ENCODE measurements at places on chromosomes 4 and X.

DNA sequence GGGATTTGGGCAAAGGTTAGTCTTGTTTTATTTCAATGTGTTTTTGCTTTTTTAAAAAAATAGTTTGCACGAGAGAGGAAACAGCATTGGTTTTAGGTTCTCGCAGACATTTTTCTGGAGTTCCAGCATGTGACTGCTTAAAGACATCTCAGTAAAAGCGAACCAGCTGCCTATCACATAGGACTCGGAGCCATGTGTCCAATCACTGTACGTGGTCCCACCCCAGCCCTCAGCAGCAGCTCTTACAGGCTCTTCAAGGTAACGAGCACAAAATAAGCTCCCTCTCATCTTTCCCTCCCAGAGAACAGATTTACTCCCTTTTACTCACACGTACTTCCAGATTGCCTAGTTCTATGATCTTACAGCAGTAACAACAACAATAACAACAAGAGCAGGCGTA, 68.7 kb downstream of the MCF2 start:
- DNase-seq: no peak

DNA sequence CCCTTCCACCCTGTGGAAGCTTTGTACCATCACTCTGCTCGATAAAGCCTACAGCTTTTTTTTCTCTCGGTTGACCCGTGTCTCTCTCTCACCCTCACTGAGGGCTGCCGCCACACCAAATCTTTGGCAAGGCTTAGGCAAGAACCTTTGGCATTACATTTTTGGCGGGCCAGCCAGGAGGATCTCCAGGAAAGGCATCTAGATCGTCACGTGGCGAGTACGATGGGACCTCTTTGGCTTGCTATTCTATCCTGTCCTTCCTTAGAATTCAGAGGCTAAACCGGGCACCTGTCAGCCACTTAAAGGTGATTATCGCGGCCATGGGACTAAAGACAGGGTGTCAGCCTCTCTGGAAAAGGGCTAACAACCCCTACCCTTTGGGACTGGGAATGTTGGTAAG, 96.2 kb downstream of the UGT2B28 start:
- DNase-seq: no peak

GRCh38 chrX:15233416-15234015, 36.4 kb downstream of the ASB9 start:
- DNase-seq: no peak

- DNase-seq: no peak
Observed at GRCh38 chr4:75343333-75343732, 170.9 kb downstream of the RCHY1 start.

- DNase-seq: peak; percentile 77
Observed at GRCh38 chrX:49186125-49187027, at the start of gene PRICKLE3. TSS of gene PRICKLE3 (minus strand) at chrX:49186373. CDS start at chrX:49186297, 76 bp downstream.

DNA sequence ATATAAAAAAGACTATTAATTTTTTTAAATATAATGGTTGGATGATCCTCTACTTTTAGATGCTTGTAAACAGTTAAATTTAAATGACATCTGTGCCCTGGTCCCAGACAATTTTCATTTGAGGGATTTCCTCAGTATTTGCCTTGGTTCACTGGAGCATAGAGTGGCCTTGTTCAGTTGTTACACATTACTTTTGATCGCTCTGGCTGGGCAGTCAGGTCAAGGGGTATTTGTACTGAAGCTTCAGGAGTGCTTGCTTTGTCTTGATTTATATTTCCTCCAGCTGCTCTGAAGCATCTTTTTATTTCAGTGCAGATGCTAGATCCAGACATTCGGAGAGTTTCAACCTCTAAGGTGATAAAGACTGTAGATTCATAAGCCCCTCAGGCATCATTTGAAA, 50.0 kb downstream of the COMMD8 start:
- DNase-seq: no peak

DNA sequence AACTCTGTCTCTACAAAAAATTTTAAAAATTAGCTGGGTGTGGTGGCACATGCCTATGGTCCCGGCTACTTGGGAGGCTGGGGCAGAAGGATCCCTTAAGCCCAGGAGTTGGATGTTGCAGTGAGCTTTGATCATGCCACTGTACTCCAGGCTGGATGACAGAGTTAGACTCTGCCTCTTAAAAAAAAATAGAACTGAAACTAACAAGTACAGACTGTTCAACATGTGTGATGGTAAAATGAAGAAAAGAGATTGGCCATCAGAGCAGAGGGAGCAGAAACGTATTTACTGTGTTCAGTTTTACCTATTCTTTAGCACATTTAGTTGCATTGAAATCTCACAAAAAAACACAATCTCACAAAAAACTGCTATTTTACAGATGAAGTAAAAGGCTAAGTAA, 77.9 kb upstream of the NAP1L5 start:
- DNase-seq: no peak

- DNase-seq: no peak
Observed at GRCh38 chr4:131052646-131053045, 1956.7 kb downstream of the C4orf33 start.

- peak; percentile 58 for DNase-seq
Observed at GRCh38 chr4:38519666-38520065, 144.3 kb upstream of the KLF3 start.

DNA sequence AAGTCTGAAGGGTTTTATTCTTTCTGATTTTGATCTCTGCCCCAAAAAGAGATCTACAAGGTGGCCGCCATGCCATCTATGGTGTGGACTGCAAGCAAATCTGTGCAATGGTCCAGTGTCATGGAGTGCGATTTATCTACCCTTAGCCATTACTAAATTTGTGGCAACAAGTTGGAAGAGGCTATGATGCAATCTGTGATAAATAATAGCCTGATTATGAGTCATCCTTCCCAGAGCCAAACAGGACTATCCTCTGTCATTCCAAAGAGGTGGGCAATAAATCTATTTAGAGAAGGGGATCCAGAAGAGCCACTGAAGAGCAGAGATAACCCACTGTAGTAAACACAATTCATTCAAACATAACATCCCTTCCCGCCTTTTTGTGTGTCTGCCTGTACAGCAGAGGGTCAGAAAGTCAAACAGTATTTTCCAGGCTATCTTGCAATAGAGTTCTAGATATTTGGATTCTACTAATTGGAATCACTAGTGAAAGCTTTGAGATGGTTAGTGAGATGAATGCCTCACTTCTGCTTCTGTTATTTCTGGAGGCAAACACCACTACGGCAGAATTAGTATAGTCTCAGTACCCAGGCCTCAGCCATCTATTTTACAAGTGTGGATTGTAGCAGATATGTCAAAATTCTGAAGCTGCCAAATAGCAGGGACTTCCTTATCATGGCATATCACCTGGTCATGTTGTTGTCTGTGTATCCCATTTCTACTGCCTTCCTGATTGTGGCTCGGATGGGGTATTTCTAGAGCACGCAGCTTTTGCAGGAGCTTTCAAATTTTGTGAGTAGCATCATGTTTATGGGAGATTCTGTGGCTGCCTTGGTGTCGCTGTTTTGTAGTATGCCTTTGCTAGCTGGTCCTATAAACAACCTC, 192.0 kb downstream of the SMIM20 start:
- DNase-seq: no peak

DNA sequence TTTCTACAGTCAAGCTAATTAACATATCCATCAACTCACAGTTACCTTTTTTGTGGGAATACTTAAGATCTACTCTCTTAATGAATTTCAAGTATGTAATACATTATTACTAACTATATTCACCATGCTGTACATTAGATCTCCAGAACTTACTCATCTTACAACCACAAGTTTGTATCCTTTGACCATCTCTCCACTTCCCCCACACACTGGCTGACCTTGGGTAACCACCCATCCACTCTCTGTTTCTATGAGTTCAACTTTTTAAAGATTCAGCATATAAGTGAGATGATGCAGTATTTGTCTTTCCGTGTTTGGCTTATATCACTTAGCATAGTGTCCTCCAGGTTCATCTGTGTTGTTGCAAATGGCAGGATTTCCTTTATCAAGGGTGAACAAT, 30.5 kb upstream of the MAGED1 start:
- DNase-seq: no peak

DNA sequence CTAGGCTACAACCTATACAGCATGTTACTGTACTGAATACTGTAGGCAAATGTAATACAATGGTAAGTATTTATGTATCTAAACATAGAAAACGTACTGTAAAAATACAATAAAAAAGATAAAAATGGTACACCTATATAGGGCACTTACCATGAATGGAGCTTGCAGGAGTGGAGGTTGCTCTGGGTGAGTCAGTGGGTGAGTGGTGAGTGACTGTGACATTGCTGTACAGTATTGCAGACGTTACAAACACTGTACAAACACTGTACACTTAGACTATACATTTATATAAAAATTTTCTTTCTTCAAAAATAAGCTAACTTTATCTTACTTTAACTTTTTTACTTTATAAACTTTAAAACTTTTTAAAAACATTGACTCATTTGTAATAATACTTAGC, 190.3 kb upstream of the NR3C2 start:
- DNase-seq: no peak

GRCh38 chr4:52957220-52957686, 95.1 kb downstream of the RASL11B start:
- DNase-seq: no peak

DNA sequence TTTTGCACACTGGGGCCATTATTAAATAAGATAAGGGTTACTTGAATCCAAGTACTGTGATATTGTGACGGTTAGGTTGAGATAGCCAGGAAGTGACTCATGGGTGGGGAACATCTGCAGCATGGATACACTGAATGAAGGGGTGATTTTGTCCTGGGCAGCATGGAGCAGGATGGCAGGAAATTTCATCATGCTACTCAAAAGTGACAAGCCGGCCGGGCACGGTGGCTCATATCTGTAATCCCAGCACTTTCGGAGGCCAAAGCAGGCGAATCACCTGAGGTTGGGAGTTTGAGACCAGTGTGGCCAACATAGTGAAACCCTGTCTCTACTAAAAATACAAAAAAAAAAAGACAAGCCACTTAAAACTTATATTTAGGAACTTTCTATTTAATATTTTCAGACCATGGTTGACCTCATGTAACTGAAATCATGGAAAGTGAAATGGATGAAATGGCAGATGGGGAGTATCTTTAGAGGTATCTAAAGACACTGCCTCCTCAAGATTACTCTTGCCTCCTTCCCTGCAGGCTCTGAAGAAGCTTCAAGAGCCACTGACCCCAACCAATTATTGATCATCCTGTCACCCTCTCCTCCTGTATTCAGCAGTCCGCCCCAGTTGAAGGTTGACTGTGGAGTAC, 3.9 kb upstream of the TRIM60 start:
- DNase-seq: no peak

GRCh38 chr4:73607375-73608033, 12.7 kb downstream of the RASSF6 start:
- DNase-seq: no peak

- no peak for DNase-seq
Observed at GRCh38 chr4:70666369-70666768, at the start of gene JCHAIN. TSS of gene JCHAIN (minus strand) at chr4:70666508. CDS start at chr4:70666490, 18 bp downstream.

GRCh38 chrX:150715184-150715583, 22.0 kb downstream of the MTMR1 start:
- DNase-seq: no peak

GRCh38 chr4:2046031-2046961, 12.8 kb upstream of the NAT8L start:
- no peak for DNase-seq

DNA sequence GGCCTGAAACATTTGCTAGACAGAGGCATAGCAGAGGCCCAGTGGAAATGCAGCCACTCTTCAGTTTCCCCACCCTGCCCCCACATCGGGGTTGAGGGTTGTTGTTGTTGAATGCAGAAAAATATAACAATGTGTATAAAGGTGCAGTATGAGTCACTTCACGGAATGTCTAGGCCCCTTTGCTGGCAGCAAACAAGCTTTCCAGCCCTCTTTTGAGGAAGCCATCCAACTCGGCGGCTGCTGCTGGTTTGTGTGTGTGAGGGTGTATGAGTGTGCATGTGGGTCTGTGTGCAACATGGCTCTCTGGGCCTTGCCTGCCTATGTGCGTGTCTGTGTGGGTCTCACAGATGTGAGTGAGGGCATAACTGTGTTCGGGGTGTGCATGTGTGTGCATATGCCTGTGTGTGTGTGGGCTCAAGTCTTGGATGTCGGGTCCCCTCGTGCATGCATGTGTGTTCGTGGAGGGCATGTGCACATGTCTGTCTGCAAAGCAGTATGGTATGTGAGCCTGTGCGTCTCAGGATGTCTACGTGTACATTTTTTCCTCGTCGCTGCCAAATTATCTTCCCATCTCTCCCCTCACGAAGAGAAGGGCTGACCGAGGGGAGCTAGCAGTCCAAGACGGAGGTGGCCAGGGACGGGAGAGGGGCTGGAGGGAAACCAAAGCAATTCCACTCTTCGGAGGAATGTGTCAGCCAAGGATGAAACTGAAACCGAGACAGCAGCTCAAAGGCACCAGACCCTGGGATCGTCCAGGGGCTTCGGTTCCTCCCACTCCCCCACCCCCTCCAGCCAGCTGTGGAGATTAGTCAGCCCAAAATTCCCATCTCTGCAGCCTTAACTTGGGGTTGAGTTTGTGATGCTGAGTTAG, 8.4 kb upstream of the ELF4 start:
- DNase-seq: peak; percentile 9

GRCh38 chrX:41153957-41154356, 68.7 kb downstream of the USP9X start:
- DNase-seq: no peak

DNA sequence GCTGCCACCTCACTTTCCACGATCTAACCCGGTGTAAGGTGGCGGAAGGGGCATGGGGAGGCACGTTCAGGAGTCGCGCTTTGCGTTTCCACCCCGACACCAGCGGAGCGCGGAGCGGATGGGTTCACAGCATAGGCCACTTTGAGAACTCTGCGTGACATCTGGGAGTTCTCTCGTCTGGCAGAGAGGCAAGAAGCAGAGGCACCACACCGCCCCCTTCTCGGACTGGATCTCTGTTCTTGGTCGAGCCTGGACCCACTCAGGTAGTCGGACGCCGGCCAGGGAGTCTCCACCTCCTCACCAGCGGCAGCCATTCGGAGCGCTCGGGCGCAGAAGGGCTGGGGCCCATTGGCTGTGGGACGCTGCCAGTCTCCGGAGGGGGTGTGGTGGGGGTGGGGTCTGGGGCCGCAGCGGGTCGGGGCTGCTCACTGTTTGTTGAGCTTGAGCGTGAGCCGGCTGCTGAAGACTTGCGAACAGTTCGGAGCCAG, at the start of gene DACH2:
Gene DACH2, plus strand, starts transcription at position 428 of the 488 bp plus-strand sequence.
- DNase-seq: no peak

GRCh38 chr4:30743897-30744296, 23.7 kb downstream of the PCDH7 start:
- DNase-seq: no peak

- no peak for DNase-seq
Observed at GRCh38 chr4:183287309-183287659, 32.8 kb downstream of the CLDN22 start.

DNA sequence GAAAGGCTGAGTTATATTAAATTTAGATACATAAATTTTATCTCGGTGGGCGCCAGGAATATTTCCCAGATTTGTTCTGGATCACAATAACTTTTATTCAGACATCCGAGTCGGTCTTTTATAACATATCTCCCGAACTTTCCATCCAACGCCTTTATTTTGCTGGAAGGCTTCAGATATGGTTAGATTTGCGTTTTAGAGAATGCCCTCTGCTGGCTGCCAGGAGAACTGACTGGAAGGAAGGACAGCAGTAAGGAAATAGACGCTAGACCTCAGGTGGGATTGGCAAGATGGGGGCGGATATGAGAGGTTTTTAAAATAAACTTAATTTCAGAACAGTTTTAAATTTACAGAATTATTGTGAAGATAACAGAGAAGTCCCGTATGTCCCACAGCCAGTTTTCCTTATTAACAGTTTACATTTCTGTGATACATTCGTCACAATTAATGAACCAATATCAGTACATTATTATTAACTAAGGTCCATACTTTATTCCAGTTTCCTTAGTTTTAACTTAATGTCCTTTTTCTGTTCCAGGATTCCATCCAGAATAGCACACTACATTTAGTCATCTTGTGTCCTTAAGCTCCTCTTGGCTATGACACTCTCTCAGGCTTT, 4.6 kb upstream of the KANTR start:
- DNase-seq: peak; percentile 24

GRCh38 chr4:41095192-41095872, 119.0 kb downstream of the APBB2 start:
- no peak for DNase-seq

Measured in inflammatory macrophage (primary cell).